HepG2 (cell line): ENCODE measurements at places on chromosomes 3 and 15. TPM values are rescaled to one million over a fixed set of nuclear protein-coding genes. Genes with fewer than 3 reads are reported as not detected.

The ADAMTS9 gene
- 0.02 TPM in 1 of 2 replicates, not detected in the other for total RNA-seq

- no peak for DNase-seq
Measured at GRCh38 chr15:90620379-90621067, 90.8 kb downstream of the CRTC3 start.

- DNase-seq, result no peak
Measured at GRCh38 chr3:126161309-126161708, 19.1 kb downstream of the ALDH1L1 start.

GRCh38 chr3:99789011-99789721 lies 28.5 kb upstream of the CMSS1 start:
- peak; percentile 37 for DNase-seq

GRCh38 chr15:70140543-70141375 lies 43.0 kb upstream of the TLE3 start:
- peak; percentile 94 for DNase-seq
